Stimulated activated CD4-positive, alpha-beta T cell treated with anti-CD3 and anti-CD28 coated beads, TNF-alpha, amount 100 ng/mL, for 1 hour (primary cell): ENCODE measurements at places on chromosomes 1 and 21.

- no peak for DNase-seq
Observed at GRCh38 chr1:198417039-198417438, 123.4 kb downstream of the ATP6V1G3 start.

GRCh38 chr1:184462155-184462554, 75.3 kb downstream of the C1orf21 start:
- DNase-seq: no peak

DNA sequence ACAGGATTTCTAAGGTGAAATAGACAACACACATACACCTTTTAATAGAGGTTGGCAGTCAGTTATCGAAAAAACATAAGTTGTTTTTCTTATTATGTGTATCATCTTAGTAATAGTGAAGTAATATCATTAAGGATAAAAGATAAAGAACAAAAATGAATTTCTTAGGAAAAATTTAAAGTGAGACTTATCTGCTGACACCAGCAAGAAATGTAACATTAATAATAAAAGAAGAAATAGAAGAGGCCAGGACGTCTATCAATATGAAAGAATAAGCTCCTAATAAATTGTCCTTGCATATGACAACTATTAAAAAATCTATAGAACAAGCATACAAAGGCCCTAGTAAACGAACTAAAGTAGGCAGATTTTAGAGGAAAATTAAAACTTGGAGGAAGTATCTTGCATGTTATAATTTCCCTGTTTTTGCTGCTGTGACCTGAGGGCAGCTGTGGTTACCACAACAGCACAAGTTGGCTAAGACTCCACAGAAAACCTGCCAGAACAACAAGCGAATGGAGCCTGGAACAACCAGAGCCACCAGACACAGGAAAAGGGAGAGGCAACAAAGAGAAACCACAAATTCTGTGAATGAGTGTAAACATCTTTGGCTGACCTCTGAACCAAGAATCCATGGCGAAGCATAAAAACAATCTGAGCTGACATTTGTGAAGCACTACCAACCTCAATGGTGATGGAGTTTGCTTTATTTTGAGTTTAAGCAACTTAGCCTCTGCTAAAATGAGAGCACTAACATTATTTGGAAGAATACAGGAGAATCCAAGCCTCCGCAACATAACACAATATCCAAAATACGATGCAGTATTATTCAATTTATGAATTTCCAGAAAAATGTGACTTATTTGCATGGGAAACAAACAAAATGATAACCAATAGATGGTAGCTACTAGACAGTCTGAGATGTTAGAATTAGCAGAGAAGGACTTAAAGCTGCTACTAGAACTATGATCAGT, 207.5 kb downstream of the KCNT2 start:
- DNase-seq: no peak

GRCh38 chr1:211479624-211480023, 12.3 kb downstream of the RD3 start:
- DNase-seq: no peak

- DNase-seq: no peak
Observed at GRCh38 chr1:54518489-54518888, 29.5 kb upstream of the ACOT11 start.

DNA sequence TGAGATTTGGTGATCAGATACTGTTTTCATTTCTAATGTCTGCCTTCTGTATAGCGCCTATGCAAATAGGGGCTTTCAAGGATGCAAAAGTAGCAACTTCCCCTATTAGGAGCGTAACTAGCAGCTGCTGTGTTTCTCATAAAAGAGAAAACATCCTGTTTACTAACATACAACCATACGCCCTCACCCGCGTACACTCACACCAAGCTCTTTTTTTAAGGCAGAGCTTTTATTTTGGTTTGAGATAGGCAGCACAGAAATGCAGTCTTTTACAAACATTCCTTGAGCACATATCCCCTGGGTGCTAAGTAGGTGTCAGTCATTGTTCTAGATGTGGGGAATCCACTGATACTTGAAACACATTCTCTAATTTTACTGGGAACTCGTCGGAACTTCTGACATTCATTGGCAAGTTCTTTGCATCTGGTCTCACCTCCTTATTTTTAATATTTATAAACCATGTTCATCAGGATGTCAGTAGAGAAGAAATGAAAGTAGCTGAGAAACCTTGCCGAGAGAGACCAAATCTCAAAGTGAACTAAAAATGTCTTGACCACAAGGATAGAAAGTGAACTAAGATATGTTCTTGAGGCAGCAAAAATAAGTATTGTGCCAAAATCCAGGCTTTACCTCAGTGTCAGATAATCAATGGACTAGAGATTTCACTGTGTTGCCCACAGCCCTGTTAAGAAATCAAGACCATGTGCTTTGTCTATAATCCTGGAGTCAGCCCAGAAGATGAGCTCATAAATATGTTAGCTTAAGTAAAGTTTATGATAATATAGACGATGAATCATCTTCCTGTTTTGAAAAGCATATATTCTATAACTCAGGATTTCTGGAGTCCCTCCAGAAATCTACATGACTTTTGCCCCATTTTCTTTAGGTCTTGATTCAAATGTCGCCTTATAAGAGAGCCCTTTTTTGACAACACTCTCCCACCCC, 350.9 kb downstream of the ST6GALNAC3 start:
- DNase-seq: no peak

DNA sequence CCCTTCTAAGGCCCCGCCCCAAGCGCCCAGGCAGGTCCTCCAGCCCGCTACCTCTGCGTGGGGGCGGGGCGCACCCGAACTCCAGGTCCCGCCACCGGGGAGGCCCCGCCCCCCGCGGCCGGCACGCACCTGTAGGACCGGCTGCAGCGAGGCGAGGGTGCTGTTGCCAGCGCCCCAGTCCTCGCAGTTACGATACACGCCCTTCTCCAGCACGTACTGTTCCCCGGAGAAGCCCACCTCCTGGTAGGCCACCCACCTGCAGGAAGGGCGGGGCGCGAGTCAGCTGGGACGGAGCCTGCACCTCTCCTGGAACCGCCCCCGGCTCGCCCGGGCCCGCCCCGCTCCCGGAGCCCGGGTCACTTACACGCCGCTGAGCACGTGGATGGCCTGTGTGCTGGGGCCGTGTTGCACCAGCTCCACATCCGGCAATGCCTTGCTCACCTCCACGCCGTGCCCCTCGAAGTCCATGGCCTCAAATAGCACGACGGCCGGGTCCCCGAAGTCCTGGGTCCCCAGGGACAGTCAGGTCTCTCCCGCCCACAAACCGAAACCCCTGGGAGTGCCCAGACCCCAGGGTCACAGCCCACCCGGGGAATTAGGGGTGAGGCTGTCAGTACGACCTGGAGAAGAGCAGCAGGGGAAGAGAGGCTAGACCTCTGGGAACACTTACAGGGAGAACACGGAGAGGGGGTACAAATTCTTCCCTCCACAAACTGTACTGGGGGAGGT, 17.3 kb downstream of the CRYBG2 start:
- peak; percentile 70 for DNase-seq

DNA sequence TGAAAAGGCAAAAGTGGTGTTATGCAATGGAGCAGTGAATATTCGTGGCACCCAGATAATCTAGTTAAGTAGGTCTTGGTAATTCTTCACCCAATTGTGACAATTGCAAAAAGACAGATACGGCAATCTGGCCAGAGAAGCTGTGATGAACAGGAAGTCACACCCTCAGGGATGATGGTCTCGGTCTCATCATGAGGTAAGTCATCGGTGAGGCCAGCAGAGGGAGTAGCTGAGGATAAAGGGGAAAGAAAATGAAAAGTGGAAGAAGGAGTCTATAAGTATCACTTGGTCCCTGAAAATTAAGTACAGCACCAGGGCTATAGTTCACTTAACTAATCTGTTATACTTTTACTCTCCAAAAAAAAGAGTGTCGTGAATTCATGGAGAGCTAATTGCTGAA, 258.8 kb upstream of the NCAM2 start:
- no peak for DNase-seq

DNA sequence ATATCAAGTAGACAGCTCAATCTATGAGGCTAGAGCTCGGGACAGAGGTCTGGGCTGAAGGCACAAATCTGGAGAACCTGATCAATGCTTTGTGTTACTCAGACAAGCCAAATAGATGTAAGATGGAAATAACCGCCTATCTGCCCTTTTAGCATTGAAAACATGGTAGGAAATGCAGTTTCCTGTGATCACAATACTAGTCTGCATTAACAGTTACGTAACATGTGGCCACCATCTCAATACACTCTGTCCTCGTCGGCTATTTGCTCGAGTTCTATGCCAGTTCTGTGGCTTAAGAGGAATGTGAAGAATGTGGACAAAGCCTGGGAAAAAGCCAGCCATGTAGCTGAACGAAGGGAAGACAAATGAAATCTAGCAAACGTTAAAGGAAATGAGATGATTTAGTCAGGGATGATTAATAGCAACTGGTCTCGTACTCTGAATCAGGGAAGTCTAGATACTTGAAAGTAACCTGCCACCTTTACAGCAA, 73.3 kb downstream of the HSF2BP start:
- no peak for DNase-seq

DNA sequence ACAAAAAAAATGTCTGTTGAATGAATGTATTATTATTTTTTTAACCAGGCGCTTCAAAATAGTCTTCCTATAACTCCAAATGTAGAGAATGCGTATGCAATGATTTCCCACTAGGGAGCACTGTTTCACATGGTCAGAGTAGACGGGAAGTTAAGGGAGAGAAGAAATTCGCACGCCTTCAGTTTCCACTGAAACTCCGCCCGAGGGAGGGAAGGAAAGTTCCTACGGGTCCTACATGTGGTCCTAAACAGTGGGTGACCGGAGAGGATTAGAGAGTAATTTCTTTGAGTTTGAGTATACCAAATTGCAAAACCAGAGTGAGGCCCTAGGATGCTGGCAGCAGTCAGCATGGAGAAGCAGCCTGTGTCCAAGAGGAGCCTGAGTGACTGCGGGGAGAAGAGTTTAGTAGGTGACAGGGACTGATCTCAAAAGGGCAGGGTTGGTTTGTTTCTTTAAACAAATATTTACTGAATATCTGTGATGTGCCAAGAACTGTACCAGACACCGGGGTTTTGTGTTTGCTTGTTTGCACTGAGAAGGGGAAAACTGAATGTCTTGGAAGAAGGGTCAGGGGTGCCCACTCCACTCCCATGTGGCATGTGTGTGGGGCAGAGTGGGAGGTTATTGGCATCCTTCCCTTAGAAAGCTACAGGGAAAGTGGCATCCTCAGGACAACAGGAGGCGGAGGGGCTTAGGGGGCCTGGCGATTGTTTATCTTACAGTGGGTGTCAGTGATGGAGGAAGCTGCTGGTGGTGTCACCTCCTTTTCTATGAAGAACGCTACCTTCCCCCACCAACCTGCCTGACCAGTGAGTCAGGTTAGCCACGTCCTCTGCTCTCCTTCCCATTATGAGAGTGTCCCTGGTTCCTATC, 22.8 kb downstream of the RNU5D-1 start:
- DNase-seq: no peak

DNA sequence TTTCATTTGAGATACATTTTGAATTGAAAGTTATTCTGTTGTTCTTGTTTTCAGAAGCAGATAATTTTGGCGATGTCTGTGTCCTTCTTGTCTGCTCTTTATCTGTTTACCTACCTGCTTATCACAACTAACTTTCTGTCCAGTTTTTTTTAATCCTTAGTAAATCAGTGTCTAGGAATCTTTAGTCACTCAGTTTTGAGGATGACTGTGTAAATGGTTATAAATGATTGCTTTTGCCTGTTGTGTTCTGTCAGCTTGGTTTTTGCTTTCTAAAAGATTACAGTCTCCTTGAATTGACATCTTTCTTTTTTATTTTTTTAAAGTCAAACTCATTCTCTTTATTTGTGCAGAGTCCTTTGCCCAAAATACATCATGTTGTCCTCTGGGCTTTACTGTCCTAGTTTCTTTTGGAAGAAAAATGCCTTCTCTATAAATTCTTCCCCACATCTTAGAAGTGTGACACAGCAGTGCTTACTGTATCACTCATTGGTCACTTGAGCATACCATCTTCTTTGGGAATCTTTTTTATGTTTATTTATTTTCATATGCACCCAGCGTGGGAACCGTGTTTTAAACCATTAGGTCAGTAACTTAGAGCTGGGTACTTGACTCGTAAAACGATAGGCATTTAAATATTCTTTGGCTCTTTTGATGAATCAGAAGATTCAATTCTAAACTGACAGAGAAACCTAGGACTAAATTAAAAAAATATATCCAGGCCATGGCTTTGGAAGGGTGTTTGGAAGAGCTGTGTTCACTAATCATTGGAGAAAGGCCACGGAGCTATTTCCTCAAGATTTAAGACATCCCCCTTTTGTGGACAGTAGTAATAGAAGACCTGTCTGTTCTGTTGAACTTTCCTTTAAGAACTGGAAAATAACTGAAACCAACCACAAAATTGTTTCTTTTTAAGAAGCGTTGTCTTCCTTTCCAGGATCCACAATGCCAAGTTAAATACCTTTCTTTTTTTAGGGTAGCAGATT, 20.9 kb downstream of the LAMC1 start:
- DNase-seq: no peak

DNA sequence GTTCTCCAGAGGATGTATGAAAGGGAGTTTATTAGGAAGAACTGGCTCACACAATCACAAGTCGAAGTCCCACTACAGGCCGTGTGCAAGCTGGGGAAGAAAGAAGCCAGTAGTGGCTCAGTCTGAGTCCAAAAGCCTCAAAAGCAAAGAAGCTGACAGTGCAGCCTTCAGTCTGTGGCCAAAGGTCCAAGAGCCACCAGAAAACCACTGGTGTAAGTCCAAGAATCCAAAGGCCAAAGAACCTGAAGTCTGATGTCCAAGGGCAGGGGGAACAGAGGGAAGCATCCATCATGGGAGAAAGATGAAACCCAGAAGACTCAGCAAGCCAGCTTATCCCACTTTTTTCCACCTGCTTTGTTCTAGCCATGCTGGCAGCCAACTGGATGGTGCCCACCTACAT, 21.4 kb upstream of the CEP350 start:
- no peak for DNase-seq

DNA sequence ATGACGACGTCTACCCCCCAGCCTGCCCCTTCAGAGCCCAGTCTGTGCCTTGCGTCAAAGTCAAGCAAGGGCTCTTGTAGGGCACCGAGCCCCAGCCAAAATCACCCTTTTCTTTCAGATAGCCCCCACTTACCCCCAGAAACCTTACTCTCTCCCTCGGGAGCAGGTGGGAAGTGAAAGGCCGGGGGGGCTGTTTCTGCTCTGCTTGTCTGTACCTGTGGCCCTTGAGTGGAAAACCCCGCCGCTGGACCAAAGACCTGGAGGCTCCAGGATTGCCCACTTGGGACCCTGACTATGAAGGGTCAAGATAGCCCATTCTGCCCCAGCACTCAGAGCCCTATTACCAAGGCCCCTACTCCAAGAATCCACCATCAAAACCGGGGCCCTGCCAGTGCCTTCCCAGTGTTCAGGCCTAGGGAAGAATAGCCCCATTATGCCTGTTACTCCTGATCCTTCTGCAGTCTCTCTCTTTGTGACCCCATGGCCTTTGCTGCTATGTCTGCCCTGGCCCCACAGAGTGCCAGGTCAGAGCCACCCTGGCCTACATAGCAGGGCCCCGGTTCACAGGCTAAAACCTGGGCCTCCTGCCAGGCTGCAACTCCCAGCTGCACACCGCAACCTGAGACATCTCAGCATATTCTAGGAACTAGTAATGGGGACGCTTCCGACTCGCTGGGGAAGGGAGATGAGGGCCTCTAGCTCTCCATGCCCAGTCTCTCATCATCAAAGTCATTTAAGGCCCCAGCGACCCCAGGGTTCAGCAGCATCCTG, 22.2 kb upstream of the HPDL start:
- DNase-seq: no peak
